Lung (tissue), 17 donors: ENCODE measurements at places on chromosomes 11 and 22. TPM values are rescaled to one million over a fixed set of nuclear protein-coding genes. Genes with fewer than 3 reads are reported as not detected.

GRCh38 chr11:91308069-91308468 is 916.5 kb upstream of the FAT3 start:
- H3K4me1 ChIP-seq, result no peaks in the 10 kb centered on the region
- no peak overlapping the region for H3K27ac ChIP-seq
- no peak for DNase-seq
- H3K4me3 ChIP-seq, result no peak overlapping the region
- H3K36me3 ChIP-seq, result no peaks in the 10 kb centered on the region

The SLC17A6 gene
- polyA plus RNA-seq, result not detected

DNA sequence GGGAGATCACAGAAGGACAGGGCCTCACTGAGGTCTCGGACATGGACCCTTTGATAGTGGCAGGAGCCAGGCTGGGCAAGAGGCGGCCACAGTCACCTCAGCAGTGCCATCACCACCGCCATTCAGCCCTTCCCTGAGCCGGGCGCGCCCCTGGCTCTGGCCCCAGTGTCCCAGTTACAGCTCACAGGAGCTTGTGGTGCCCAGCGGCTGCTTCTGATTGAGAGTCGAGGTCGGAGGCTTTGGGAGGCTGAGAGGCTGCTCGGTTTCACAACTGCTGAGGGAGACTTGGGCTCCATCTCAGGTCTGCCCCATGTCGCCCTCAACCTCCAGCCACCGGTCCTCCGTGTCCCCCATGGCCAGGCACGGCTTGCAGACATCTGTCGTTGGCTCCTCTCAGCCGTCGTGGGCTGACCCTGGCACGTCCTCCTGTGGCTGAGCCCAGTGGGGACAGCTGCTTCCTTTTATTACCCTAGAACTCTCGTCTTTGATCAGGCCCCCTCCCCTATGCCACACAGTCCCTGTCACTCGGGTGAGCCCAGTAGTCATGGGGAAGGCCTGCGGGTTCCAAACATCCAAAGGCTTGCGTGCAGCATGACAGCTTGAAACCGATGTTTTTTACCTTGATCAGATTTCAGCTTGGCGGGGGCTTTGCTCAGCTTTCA is 28.4 kb upstream of the PPP6R3 start:
- no peak overlapping the region for H3K4me3 ChIP-seq
- DNase-seq, result no peak
- H3K4me1 ChIP-seq, result no peaks in the 10 kb centered on the region
- peaks cover 33% of the 10 kb centered on the region for H3K36me3 ChIP-seq

- no peaks in the 10 kb centered on the region for H3K36me3 ChIP-seq
- H3K27ac ChIP-seq, result peak overlapping the region; percentile 87
- no peak overlapping the region for H3K4me3 ChIP-seq
- peaks cover 25% of the 10 kb centered on the region for H3K4me1 ChIP-seq
Observed at GRCh38 chr11:128716661-128717210, 22.9 kb downstream of the FLI1 start.

GRCh38 chr22:20001082-20001638 is 15.5 kb downstream of the ARVCF start:
- no peaks in the 10 kb centered on the region for H3K36me3 ChIP-seq
- no peak overlapping the region for H3K27ac ChIP-seq
- no peaks in the 10 kb centered on the region for H3K27me3 ChIP-seq

DNA sequence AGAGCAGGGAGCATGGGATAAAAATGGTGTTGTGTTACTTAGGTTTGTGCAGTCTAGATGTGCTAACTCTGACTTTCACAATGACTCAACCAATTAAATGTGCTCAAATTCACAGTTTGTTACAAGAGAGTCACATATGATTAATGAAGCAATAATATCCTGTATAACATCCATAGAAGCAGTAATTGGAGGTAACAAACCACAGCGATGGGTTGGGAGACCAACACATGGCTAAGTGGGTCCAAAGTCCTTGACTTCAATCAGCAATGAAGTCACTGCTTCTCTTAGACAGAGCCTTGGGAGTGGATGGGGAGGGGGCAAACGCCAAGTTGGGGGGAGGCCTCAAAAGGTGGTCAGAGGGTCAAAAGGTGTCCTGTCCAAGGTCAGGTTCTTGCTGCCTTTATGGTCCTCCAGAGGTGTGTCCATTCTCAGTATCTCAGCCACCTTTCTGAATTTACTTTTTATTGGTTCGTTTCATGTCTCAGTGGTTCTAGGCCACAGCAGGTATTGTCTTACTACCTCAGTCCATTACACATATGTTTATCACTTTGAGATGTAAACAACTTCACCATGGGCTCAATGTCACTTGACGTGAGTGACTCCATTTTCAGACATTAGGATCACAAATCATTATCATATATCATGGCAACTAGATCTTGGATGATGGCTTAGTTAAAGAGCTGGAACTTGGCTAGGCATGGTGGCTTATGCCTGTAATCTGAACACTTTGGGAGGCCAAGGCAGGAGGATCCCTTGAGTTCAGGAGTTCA is 32.4 kb downstream of the SLN start:
- H3K27ac ChIP-seq, result no peak overlapping the region
- H3K4me3 ChIP-seq, result no peak overlapping the region
- no peak for DNase-seq

The BTG4 gene
- 0.30 TPM for polyA plus RNA-seq

- no peak for DNase-seq
- H3K4me1 ChIP-seq, result no peaks in the 10 kb centered on the region
- no peaks in the 10 kb centered on the region for H3K27me3 ChIP-seq
- H3K4me3 ChIP-seq, result no peak overlapping the region
Observed at GRCh38 chr11:134288486-134288885, 12.3 kb downstream of the GLB1L3 start.

- DNase-seq, result no peak
- H3K4me3 ChIP-seq, result no peak overlapping the region
- H3K36me3 ChIP-seq, result no peaks in the 10 kb centered on the region
- H3K4me1 ChIP-seq, result no peaks in the 10 kb centered on the region
- no peaks in the 10 kb centered on the region for H3K27me3 ChIP-seq
Observed at GRCh38 chr22:25545672-25546071, 18.8 kb upstream of the GRK3 start.

The DUSP8 gene
- polyA plus RNA-seq, result 9.1 TPM

- H3K27me3 ChIP-seq, result no peaks in the 10 kb centered on the region
- no peak overlapping the region for H3K27ac ChIP-seq
- H3K4me3 ChIP-seq, result no peak overlapping the region
- H3K4me1 ChIP-seq, result no peaks in the 10 kb centered on the region
- H3K36me3 ChIP-seq, result no peaks in the 10 kb centered on the region
- DNase-seq, result no peak
Observed at GRCh38 chr22:31179345-31179744, 19.4 kb downstream of the RNF185 start.

GRCh38 chr11:116551576-116551975 is 221.2 kb downstream of the BUD13 start:
- H3K4me3 ChIP-seq, result no peak overlapping the region
- DNase-seq, result no peak
- no peaks in the 10 kb centered on the region for H3K4me1 ChIP-seq
- H3K36me3 ChIP-seq, result no peaks in the 10 kb centered on the region
- H3K27me3 ChIP-seq, result no peaks in the 10 kb centered on the region

DNA sequence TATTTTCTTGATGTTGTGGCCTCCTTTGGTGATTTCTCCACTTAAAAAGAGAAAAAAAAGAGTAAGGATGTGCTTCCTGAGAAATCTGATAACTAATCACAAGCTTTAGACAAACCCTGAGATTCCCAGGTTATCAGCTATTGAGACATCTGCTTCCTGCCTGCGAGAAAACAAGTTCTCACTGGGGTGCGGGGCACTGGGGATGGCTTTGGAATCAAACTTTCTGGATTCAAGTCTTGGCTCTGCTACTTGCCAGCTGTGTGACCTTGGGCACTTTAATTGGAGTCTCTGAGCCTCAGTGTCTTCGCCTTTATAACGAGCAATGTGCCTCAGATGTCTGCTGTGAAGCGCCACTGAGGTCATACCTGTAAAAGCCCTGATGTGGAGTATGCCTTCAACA is 152.5 kb upstream of the NAV2 start:
- no peaks in the 10 kb centered on the region for H3K36me3 ChIP-seq
- no peak overlapping the region for H3K27ac ChIP-seq
- H3K4me3 ChIP-seq, result no peak overlapping the region

The NDUFS3 gene
- 90.5 TPM for polyA plus RNA-seq

The TMEM25 gene
- 8.8 TPM for polyA plus RNA-seq

The CCDC87 gene
- 0.15 TPM for polyA plus RNA-seq

DNA sequence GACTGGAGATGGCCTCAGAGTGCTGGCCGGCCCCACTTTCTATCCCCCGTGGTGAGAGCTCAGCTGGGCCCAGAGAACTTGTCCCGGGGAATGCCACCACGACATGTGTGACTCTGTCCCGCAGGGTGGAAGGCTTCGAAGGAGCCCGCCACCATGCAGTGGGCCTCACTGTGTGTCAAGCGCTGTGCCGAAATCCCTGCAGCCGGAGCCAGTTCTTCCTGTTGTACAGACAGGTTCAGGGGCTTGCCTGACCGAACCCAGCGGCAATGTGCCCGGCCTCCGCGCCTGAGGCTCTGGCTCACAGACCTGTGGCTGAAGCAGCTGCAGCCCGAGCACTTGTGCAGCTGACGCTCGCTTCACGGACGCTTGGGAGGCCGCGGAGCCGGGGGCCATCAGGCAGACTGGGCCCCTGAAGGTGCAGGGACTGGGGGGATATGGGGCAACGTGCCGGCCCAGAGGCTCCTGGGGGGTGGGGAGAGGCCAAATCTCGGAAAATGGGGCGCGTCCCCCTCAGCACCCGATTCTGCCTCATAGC is 650 bp downstream of the PPM1F start:
- peaks cover 11% of the 10 kb centered on the region for H3K4me1 ChIP-seq
- H3K4me3 ChIP-seq, result peak overlapping the region; percentile 91
- no peaks in the 10 kb centered on the region for H3K27me3 ChIP-seq
- H3K36me3 ChIP-seq, result no peaks in the 10 kb centered on the region
- H3K27ac ChIP-seq, result peak overlapping the region; percentile 92

GRCh38 chr11:16912692-16913111 is 101.5 kb downstream of the PLEKHA7 start:
- no peak overlapping the region for H3K4me3 ChIP-seq
- no peak overlapping the region for H3K27ac ChIP-seq
- no peaks in the 10 kb centered on the region for H3K36me3 ChIP-seq
- no peak for DNase-seq
- H3K27me3 ChIP-seq, result no peaks in the 10 kb centered on the region

GRCh38 chr22:35560366-35560765 is 19.7 kb downstream of the RASD2 start:
- DNase-seq, result no peak
- H3K27me3 ChIP-seq, result no peaks in the 10 kb centered on the region
- H3K27ac ChIP-seq, result no peak overlapping the region
- no peaks in the 10 kb centered on the region for H3K36me3 ChIP-seq
- H3K4me1 ChIP-seq, result no peaks in the 10 kb centered on the region
- H3K4me3 ChIP-seq, result no peak overlapping the region

GRCh38 chr11:118804094-118804493 is 13.1 kb upstream of the DDX6 start:
- H3K4me1 ChIP-seq, result no peaks in the 10 kb centered on the region
- no peak overlapping the region for H3K4me3 ChIP-seq
- H3K36me3 ChIP-seq, result no peaks in the 10 kb centered on the region
- peaks cover 6% of the 10 kb centered on the region for H3K27me3 ChIP-seq

The MMP10 gene
- 2.0 TPM for polyA plus RNA-seq

The SFI1 gene
- polyA plus RNA-seq, result 14.0 TPM

The OR52B6 gene
- not detected for polyA plus RNA-seq

DNA sequence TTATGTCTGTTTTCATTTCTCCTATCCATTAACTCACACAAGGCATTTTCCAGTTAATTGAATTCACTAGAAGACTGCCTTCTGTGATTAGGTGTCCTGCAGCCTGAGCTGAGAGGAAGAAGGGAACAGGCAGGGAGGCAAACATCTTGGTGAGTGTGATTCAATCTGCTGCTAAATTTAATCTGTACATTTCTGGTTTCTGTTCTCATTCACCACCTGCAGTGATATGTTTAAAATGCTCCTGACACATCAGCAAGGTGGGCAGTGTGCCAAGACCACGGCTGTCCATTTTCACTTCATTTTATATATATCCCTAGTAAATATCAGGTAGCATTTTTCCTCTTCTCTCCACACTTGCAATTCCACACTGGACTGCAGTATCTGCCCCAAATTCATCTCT is 416.5 kb downstream of the TMEM135 start:
- H3K4me3 ChIP-seq, result no peak overlapping the region
- H3K27me3 ChIP-seq, result no peaks in the 10 kb centered on the region
- H3K4me1 ChIP-seq, result no peaks in the 10 kb centered on the region
- no peak for DNase-seq

The PNPLA3 gene
- 1.1 TPM for polyA plus RNA-seq

- H3K27me3 ChIP-seq, result no peaks in the 10 kb centered on the region
- H3K4me1 ChIP-seq, result no peaks in the 10 kb centered on the region
- H3K36me3 ChIP-seq, result no peaks in the 10 kb centered on the region
- H3K4me3 ChIP-seq, result no peak overlapping the region
- no peak for DNase-seq
Observed at GRCh38 chr22:34111210-34111824, 191.0 kb upstream of the LARGE1 start.

The ZP1 gene
- polyA plus RNA-seq, result 0.04 TPM
